ENCODE measurements at places on chromosomes 3 and 15. TPM values are rescaled to one million over a fixed set of nuclear protein-coding genes. Genes with fewer than 3 reads are reported as not detected.

DNA sequence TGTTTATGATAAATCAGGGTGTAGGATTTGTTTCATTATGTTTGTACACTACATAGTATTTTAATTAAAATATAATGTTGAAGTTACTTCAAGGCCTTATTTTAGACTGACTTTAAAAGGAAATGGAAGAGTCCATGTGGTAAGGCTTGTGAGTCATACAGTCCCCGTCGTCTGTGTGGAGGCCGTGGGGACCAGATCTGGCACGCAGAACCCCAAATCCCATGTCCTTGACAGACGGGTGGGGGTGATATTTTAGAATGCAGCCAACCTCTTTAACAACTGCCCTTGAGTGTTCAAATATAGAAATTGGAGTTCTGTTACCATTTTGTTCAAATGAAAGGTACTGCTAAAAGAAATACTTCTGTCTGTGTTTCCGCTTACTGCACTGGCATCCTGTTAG lies 35.8 kb downstream of the ABHD17C start:
- DNase-seq: no peak

DNA sequence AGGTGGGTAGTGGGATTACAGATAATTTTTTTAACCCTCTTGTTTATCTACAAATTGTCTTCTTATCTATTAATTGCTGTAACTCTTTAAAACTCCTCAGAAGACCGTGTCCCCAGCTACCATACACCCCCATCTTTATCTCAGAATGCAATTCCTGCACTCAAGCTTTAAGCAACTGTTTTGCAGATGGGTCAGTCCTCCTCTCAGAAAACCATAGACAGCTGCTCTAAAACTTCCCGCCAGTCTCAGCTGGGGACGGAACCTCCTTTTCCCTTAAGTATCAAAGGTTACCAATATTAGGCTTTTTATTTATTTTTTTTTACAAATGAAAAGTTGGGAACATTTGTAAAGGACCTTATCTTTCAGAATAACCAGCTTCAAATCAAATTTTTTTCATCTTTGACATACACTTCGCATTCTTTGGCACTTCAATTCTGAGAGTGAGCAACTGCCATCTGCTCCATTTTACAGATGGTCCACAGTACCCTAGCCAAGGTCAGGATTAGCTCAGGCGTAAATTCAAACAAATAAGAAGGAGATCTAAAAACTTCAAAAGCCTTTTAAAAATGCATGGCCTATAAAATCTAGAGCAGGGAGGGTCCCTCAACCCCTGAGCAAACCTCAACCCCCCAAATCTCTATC lies 1.3 kb downstream of the GATM start:
- DNase-seq: no peak

DNA sequence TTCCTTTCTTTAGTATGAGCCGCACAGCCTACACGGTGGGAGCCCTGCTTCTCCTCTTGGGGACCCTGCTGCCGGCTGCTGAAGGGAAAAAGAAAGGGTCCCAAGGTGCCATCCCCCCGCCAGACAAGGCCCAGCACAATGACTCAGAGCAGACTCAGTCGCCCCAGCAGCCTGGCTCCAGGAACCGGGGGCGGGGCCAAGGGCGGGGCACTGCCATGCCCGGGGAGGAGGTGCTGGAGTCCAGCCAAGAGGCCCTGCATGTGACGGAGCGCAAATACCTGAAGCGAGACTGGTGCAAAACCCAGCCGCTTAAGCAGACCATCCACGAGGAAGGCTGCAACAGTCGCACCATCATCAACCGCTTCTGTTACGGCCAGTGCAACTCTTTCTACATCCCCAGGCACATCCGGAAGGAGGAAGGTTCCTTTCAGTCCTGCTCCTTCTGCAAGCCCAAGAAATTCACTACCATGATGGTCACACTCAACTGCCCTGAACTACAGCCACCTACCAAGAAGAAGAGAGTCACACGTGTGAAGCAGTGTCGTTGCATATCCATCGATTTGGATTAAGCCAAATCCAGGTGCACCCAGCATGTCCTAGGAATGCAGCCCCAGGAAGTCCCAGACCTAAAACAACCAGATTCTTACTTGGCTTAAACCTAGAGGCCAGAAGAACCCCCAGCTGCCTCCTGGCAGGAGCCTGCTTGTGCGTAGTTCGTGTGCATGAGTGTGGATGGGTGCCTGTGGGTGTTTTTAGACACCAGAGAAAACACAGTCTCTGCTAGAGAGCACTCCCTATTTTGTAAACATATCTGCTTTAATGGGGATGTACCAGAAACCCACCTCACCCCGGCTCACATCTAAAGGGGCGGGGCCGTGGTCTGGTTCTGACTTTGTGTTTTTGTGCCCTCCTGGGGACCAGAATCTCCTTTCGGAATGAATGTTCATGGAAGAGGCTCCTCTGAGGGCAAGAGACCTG lies 13.2 kb downstream of the GREM1 start:
- DNase-seq: peak; percentile 72

DNA sequence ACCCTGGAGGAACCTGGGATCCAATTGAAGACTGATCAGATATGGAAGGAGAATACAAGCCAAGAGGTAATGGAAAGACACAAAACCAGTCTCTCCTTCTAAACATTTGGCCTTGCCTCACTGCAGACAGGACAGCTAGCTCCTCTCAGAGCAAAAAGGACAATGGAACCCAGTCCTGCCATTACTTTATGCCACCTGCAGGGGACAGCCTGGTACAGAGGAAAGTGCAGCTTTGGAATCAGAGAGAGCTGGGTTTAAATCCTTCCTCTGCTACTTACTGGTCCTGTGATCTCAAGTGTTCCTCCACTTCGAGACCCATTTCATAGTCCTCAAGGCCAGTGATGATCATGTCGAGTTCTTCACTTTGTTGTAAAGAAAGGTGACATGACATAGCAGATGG lies 159.4 kb upstream of the SMAD3 start:
- DNase-seq: no peak

DNA sequence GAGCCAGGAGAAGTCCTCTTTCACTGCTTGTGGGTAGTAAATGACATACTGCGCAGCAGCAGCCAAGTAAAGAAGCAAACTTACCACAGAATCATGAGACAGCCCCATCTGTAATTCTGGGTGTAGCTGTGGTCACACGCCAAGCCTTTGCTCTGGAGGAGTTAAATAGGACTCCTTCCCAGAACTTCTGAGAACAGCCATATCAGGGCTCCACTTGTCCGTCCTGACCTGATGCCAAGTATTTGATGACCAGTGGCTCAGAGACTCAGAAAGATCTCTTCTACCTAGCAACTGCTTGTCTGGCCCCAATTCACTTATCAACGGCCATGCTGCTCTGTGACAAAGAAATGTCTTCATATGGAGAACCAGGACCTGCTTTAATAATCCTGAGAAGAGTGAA lies 20.6 kb upstream of the GOLIM4 start:
- peak; percentile 46 for DNase-seq

DNA sequence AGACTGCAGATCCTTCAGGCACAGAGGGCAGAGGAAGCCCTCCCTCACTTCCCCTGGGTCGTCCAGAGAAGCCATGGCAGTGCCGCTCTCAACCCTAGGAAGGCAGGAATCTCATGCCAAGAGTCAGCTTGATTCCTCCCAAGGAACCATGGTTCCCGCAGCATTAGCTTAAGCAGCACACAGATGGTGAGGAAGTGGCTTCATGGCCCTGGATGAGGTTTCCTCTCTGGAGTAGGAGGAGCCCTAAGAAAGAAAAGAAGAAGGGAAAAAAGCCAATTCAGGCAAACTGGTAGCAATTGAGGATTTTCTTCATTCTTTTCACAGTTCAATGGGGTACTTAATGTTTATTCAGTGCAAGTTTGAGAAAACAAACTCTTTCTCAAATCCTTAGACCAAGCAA lies 2.9 kb downstream of the RBSN start:
- no peak for DNase-seq

- no peak for DNase-seq
These were observed 47.1 kb downstream of the GOLIM4 start for GRCh38 chr3:168048414-168049330.

DNA sequence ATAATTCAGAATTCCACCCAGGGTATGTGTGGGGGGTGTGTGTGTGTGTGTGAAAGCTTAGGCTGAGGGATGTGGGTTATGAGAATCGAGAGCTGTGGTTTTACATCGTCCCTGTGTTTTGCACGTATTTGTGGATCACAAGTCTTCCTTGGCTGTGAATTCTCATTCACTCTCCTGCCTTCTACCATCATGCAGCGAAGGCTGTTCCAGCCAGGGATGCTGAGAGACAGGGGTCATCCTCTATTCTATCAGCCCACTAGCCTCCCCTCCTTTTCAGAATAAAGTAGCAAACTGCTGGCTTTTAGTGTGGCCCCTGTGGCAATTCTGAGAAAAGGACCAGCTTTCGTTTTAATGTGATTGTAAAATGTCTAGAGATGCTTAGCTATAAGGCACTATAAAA lies 460.6 kb upstream of the NR2F2 start:
- no peak for DNase-seq

GRCh38 chr15:41284427-41285177 lies 47.8 kb downstream of the OIP5 start:
- no peak for DNase-seq

DNA sequence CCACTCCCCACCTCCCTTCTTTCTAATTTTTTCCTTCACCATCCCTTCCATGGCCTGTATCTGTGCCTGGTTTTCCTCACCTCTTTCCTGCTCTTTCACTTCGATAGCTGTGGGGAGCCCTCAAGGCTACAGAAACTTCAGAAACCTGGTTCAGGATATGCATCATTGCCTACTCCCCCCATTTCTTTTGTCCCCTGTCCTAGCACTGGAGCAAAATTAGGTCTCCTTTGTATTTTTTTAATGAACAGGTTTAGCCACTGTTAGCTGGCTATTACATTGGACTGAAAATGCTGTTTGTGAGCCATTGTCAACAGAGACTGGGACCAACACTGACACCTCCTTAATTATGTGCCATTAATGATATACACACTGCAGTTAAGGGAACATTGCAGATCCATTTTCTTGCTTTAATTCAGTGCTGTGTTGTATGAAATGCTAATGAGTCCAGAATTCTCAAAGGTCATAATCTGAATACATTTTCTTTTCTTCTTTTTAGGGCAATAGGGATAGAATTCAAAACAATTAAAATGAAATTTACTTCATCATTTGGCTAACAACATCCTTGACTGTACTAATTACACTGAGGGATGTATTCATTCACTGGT lies 138.6 kb downstream of the PDCD6IP start:
- DNase-seq: no peak

DNA sequence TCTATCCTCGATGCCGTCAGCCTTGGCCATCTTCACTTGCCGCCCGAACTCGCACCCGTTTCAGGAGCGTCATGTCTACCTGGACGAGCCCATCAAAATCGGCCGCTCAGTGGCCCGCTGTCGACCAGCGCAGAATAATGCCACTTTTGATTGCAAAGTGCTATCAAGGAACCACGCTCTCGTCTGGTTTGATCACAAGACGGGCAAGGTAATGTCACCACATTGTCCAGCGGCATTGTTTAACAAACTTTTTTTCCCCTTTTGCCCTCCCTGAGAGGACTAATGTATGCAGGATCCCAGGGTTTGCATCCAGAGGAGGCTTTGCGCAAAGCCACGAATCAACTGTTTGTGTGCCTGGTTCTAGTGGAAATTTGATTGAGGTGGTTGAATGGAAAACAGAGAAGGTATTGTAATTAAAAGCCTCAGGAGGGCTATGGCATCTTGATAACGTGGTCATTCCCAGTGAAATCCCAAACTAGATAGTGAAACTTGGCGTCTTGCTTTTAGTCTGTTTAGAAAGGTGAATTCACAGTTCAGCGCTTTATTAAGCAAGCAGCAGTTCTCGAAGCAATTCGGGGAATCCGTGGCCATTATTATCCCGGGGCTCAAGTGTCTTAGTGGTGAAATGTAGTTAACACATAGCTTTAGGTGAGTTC lies 1.7 kb downstream of the SLMAP start:
- peak; percentile 44 for DNase-seq

The C2CD4A gene
- 0.49 TPM for total RNA-seq

The MYH15 gene
- 0.52 TPM for total RNA-seq

The BCHE gene
- 24.3 TPM for total RNA-seq

The GRAMD1C gene
- 11.1 TPM for total RNA-seq

The WDR72 gene
- total RNA-seq: 1.1 TPM

The UBA7 gene
- 162 TPM for total RNA-seq

The CCR1 gene
- 4.3 TPM for total RNA-seq

The C15orf62 gene
- 0.52 TPM for total RNA-seq

Measured in ureter (tissue), 1 donor.